NCI-H1436 treated with DMSO at 0.1 percent for 48 hours (cell line): ENCODE measurements at places on chromosomes 1 and 21.
A peak's percentile ranks its signal among the peaks of the same experiment; 100 is the strongest.

- no peak for DNase-seq
Observed at GRCh38 chr1:86149591-86149990, 7.0 kb downstream of the COL24A1 start.

- DNase-seq: no peak
Observed at GRCh38 chr21:46594276-46594675, 10.6 kb downstream of the S100B start.

GRCh38 chr1:81800695-81801650 is at the start of gene ADGRL2:
Gene ADGRL2 (plus strand): TSS chr1:81800934. CDS start chr1:81836985, 36,051 bp downstream.
- peak; percentile 80 for DNase-seq

DNA sequence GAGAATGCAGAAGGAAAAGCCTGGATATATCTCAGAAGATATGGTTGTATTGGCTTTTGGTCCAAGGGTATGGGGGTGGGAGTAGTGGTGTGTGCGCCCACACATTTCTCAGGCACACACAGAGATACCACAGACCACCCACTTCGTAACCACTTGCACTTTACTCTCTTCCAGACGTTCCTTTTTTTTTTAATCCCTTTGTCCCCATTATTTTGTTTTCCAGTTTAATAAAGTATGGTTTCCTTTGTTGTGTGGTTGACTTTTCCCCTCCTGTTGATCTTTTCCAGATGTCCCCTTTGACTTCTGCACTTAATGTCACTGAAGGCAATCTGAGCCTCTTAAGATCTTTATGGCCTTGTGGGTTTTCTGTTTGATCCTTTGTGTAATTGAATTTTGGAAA is 10.5 kb upstream of the TARS2 start:
- DNase-seq: no peak

- no peak for DNase-seq
Observed at GRCh38 chr1:26907071-26907917, 6.5 kb downstream of the NR0B2 start.

DNA sequence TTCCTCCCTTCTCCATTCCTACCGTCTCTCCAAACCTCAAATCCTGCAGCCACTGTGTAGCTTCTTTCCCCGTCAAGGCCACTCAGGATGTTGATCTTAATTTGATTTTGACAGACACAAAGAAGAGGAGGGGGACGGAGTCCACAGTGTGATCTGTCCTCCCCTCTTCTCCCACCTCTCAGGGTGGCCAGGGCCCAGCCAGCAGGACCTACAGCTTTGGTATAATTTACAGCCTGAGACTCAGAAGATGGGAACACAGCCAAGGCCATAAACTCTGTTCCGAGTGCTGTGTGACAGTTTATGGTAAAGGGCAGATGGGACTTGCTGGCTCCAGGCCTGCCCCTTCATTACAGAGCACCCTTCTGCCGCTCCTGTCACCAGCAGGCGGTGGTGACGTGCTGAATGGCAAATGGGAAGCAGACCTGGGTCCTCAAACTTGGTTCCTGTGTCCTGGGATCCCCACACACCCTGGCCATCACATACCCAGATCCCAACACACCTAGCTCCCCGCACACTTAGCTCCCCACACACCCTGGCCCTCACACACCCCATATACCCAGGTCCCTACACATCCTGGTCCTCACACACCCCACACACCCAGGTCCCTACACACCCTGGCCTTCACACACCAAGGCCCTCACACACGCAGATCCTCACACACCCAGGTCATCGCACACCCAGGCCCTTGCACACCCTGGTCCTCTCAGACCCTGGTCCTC is 71.6 kb downstream of the CD2 start:
- DNase-seq: no peak
